Cardiac muscle cell (in vitro differentiated cells and primary cell): ENCODE measurements at places on chromosomes 7 and 10. TPM values are rescaled to one million over a fixed set of nuclear protein-coding genes. Genes with fewer than 3 reads are reported as not detected.

Gene CYP3A4
- polyA plus RNA-seq: not detected in 2 replicates

Gene IFIT1B
- polyA plus RNA-seq: 0.31 and 0.99 TPM in 2 replicates

Gene MNX1
- polyA plus RNA-seq: 0.31 and 0.35 TPM in 2 replicates

Gene PRF1
- polyA plus RNA-seq: 0.84 TPM in 1 of 2 replicates, not detected in the other

Gene TUBB8
- not detected in 2 replicates for polyA plus RNA-seq
